ENCODE measurements at places on chromosomes 12 and 14.

DNA sequence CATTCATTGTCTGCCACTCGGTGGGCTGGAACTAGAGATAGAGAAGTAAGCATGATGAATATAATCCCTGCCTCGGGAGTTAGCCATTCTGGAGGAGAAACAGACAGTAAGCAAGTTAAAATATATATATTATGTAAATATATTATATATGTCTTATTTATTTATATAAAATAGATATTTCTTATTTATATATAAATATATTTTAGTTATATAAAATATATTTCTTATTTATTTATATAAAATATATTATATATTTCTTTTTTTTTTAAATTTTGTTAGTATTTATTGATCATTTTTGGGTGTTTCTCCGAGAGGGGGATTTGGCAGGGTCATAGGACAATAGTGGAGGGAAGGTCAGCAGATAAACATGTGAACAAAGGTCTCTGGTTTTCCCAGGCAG is 78.1 kb upstream of the TBX5 start:
- no peak for DNase-seq

GRCh38 chr14:71338153-71338552 is 430.9 kb downstream of the PCNX1 start:
- no peak for DNase-seq

GRCh38 chr14:57136669-57137328 is 131.9 kb downstream of the EXOC5 start:
- no peak for DNase-seq

GRCh38 chr12:46661110-46661845 is 164.5 kb downstream of the SLC38A4 start:
- no peak for DNase-seq

- no peak for DNase-seq
Observed at GRCh38 chr12:9365296-9365695, 157.1 kb upstream of the PZP start.

- no peak for DNase-seq
Observed at GRCh38 chr12:30484658-30485057, 211.0 kb downstream of the IPO8 start.

DNA sequence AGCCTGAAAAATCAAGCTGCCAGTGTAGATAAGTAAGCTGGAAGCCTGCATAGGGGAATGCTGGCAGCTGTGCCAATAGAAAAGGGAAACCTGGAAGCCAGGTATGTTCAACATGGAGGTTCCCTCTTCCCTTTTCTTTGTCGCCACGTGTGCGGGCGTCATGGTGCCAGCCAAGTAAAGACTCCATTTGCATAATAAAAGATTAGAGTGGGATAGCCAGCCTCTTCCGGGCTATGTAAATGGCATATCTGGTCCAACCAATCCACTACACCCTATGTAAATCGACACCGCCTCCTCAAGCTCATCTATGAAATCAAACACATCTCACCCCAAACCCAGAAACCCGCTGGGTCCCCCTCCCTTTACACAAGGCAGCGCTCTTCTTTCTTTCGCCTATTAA is 5.6 kb upstream of the ADGRD1 start:
- no peak for DNase-seq

DNA sequence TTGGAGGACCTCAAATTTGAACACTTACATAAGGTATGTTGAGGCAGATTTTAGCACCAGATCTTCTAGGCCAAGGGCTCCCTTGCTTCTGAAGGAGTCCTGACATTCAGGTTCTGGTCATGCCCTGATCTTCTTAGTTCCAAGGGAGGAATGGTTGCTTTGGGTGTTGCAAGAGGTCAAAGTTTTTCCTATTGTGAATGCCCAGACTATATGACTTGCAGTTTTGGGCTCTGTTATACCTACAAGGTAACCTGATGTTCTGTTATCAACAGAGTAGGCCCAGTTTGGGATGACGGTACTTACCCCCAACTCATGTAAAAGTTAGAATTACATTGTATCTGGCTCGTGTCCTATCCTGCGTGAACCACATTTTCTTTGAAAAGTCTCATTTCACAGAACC is 69.1 kb upstream of the COCH start:
- DNase-seq = no peak

DNA sequence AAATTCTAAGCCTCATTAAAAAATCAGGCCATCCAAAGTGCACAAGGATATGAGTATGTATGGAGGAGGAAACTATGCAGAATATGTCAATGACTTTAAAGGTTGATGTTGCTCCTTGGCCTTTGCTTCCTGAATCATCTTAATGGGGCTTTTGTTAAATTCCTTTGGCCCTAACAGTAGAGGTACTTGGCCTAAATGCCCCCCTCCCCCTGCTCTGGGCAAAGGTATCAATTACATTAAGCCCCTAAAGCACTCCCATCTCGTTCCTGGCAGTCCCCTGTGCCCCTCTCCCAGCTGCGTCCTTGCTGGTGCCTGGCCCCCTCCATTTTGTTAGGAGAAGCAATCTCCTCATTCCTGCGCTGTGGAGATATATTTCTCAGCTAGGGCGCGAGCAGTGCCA is 4.8 kb downstream of the COPZ1 start:
- DNase-seq = no peak

GRCh38 chr12:98151105-98151590 is 364.2 kb upstream of the TMPO start:
- no peak for DNase-seq

All from CD4-positive, alpha-beta T cell treated with Interleukin-4 for 1 hour (primary cell).